Activated naive CD4-positive, alpha-beta T cell treated with anti-CD3 and anti-CD28 coated beads for 36 hours (primary cell): ENCODE measurements at places on chromosomes 6 and 20. TPM values are rescaled to one million over a fixed set of nuclear protein-coding genes. Genes with fewer than 3 reads are reported as not detected.

- H3K36me3 ChIP-seq: no peaks in the 10 kb centered on the region
- no peak for DNase-seq
- peaks cover 2% of the 10 kb centered on the region for H3K4me1 ChIP-seq
- H3K27ac ChIP-seq: no peak overlapping the region
- no peaks in the 10 kb centered on the region for H3K27me3 ChIP-seq
These were observed 128.2 kb upstream of the CDH4 start for GRCh38 chr20:61123751-61124368.

SIGLEC1 gene
- 0.02 TPM for total RNA-seq

DNA sequence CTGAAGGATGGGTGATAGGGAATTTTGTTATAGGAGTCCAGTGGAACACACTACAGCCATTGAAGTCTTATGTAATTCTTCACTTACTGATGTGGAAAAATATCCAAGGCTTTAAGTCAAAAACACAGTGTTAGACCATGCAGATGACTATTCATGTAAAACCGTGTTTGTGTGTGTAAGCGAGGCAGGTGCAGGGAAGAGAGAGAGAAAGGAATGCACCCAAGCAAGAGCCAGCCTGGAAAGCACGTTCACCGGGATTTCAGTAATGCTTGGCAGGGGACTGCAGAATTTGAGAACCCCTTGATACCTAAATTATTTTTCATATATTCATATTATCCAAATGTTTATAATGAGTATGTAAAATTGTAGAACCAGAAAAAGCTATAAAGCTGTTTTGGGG lies 17.9 kb downstream of the RALGAPA2 start:
- no peak overlapping the region for H3K27ac ChIP-seq
- no peak for DNase-seq
- no peaks in the 10 kb centered on the region for H3K27me3 ChIP-seq
- H3K36me3 ChIP-seq: peaks cover 1% of the 10 kb centered on the region
- H3K4me3 ChIP-seq: no peak overlapping the region

NRSN1 gene
- not detected for total RNA-seq

GRCh38 chr6:4093288-4093687 lies 14.4 kb upstream of the FAM217A start:
- no peak overlapping the region for H3K27ac ChIP-seq
- no peaks in the 10 kb centered on the region for H3K27me3 ChIP-seq
- DNase-seq: no peak
- H3K4me1 ChIP-seq: no peaks in the 10 kb centered on the region

DNA sequence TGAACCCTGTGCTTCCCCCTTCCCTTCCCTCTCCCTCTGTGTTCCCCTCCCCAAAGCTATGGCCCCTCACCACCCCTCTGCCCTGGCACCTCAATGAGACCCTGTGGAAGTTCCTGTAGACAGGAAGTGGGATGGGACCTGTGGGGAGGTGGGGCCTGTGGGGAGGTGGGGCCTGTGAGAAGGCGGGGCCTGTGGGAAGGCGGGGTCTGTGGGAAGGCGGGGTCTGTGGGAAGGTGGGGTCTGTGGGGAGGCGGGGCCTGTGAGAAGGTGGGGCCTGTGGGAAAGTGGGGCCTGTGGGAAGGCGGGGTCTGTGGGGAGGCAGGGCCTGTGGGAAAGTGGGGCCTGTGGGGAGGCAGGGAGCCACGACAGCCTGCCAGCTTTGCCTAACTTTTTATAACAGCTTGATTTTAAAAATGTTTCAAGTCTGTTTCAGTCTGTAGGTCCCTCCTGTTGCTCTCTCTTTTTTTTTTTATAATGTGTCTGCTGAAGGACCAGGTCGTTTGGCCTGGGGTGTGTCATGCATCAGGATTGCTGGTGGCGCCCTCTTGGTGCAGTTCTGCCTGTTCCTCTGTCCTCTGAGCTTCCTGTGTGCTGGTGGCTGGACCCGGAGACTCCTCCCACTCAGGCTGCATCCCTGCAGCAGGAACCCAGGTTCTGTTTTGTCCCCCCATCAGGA lies 70.5 kb upstream of the SLCO4A1 start:
- H3K4me1 ChIP-seq: peaks cover 3% of the 10 kb centered on the region
- DNase-seq: peak; percentile 22
- peaks cover 22% of the 10 kb centered on the region for H3K27me3 ChIP-seq
- H3K27ac ChIP-seq: no peak overlapping the region

GRCh38 chr6:134472046-134472445 lies 154.1 kb upstream of the SGK1 start:
- no peak overlapping the region for H3K4me3 ChIP-seq
- H3K36me3 ChIP-seq: no peaks in the 10 kb centered on the region
- no peaks in the 10 kb centered on the region for H3K27me3 ChIP-seq
- no peak overlapping the region for H3K27ac ChIP-seq
- DNase-seq: no peak

- no peaks in the 10 kb centered on the region for H3K36me3 ChIP-seq
- no peak overlapping the region for H3K4me3 ChIP-seq
- H3K4me1 ChIP-seq: peaks cover 6% of the 10 kb centered on the region
- peak; percentile 13 for DNase-seq
- H3K27me3 ChIP-seq: peaks cover 5% of the 10 kb centered on the region
- no peak overlapping the region for H3K27ac ChIP-seq
These were observed 261.5 kb downstream of the TAF4 start for GRCh38 chr20:61803915-61804751.

MCCD1 gene
- not detected for total RNA-seq

SNAI1 gene
- total RNA-seq: 0.31 TPM

DNA sequence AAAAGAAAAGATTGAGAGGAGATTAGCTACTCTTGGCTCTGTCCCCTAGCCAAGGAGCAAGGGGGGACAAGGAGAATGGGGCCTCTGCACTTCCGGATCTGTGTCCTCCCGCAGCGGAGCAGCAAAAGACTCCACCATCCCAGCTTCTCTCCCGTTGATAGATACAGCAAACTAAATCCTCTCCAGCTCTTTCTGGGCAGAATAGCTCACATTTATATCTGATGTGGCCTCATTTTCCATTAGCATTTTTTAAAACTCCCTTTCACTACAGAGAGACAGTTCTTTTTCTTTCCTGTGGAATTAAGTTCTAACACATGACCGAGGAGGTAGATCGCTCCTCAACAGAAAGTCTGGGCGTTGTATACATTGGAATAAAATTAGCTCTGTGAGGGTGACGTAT lies 260.9 kb upstream of the SOX4 start:
- DNase-seq: no peak
- H3K4me1 ChIP-seq: no peaks in the 10 kb centered on the region
- H3K4me3 ChIP-seq: no peak overlapping the region
- no peaks in the 10 kb centered on the region for H3K36me3 ChIP-seq

- H3K27me3 ChIP-seq: no peaks in the 10 kb centered on the region
- no peak for DNase-seq
- H3K36me3 ChIP-seq: no peaks in the 10 kb centered on the region
- H3K4me1 ChIP-seq: no peaks in the 10 kb centered on the region
- H3K4me3 ChIP-seq: no peak overlapping the region
- H3K27ac ChIP-seq: no peak overlapping the region
These were observed 610.5 kb downstream of the TFAP2B start for GRCh38 chr6:51429017-51429712.

CST2 gene
- not detected for total RNA-seq

DNA sequence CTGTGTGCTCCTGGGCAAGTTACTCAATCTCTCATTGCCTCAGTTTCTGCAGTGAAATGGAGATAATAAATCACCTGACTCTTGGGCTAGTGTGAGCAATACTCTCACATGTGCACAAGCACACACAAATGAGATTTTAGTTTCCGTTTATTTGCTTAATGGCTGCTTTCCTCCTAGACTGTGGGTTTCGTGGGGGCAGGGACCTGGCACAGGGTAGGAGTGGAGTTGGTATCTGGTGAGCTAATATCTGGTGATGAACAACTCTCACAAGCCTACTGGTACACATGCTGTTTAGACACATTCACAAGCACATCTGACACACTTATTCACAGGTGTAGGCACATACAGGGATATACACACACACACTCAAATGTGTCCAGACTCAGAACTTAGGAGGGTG lies 73.8 kb downstream of the TOX2 start:
- H3K4me1 ChIP-seq: peaks cover 9% of the 10 kb centered on the region
- H3K4me3 ChIP-seq: no peak overlapping the region
- H3K27me3 ChIP-seq: no peaks in the 10 kb centered on the region
- DNase-seq: peak; percentile 50
- H3K27ac ChIP-seq: no peak overlapping the region
- H3K36me3 ChIP-seq: no peaks in the 10 kb centered on the region

DNA sequence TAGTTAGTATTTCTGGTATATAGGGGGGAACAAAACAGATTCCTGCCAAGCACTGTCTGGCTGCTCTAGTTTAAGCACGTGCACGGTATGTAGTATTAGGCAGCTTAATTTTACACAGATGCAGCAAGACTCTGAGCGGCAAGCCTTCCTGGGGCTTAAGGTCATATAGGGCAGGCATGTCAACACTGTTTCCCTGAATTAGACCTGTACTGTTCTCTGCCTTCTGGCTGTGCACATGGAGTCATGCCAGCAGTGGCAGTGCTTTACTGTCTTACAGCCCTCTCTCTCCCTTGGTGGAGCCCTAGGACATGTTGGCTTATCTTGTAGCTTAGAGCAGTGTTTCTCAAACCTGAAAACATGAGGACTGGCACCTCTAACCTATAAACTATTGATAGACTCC lies 56.6 kb downstream of the PHF20 start:
- no peak overlapping the region for H3K4me3 ChIP-seq
- peaks cover 35% of the 10 kb centered on the region for H3K4me1 ChIP-seq
- no peaks in the 10 kb centered on the region for H3K27me3 ChIP-seq
- no peak for DNase-seq

CPNE5 gene
- 1.2 TPM for total RNA-seq

- H3K27me3 ChIP-seq: no peaks in the 10 kb centered on the region
- no peak for DNase-seq
- peaks cover 25% of the 10 kb centered on the region for H3K4me1 ChIP-seq
- H3K36me3 ChIP-seq: peaks cover 8% of the 10 kb centered on the region
- no peak overlapping the region for H3K4me3 ChIP-seq
These were observed 20.9 kb downstream of the KCTD20 start for GRCh38 chr6:36463676-36464075.

DNA sequence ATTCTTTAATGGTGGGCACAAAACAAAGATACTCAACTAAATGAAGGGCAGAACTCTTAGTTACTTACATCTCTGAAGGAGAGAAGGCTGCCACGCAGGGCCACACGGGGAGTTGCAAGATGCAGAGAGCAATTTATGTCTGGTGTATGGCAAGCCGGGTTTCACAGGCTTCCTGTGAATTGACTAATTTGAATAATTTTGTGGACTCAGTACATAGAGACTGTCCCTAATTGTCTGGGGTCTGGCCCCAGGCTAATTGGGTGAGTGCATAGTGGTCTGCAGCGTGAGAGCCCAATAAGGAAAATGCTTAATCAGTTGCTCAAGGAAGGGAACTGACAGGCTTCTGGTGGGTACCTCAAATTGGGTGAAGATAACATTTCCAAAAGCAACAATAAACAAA lies 205.7 kb downstream of the OTOR start:
- H3K27me3 ChIP-seq: no peaks in the 10 kb centered on the region
- no peaks in the 10 kb centered on the region for H3K4me1 ChIP-seq
- no peak overlapping the region for H3K4me3 ChIP-seq
- H3K27ac ChIP-seq: no peak overlapping the region

ZC2HC1B gene
- not detected for total RNA-seq

GJA1 gene
- 0.29 TPM for total RNA-seq

- no peak overlapping the region for H3K4me3 ChIP-seq
- no peak for DNase-seq
- no peak overlapping the region for H3K27ac ChIP-seq
- peaks cover 5% of the 10 kb centered on the region for H3K4me1 ChIP-seq
- H3K36me3 ChIP-seq: no peaks in the 10 kb centered on the region
These were observed 8.9 kb upstream of the CDSN start for GRCh38 chr6:31129130-31129529.

DNA sequence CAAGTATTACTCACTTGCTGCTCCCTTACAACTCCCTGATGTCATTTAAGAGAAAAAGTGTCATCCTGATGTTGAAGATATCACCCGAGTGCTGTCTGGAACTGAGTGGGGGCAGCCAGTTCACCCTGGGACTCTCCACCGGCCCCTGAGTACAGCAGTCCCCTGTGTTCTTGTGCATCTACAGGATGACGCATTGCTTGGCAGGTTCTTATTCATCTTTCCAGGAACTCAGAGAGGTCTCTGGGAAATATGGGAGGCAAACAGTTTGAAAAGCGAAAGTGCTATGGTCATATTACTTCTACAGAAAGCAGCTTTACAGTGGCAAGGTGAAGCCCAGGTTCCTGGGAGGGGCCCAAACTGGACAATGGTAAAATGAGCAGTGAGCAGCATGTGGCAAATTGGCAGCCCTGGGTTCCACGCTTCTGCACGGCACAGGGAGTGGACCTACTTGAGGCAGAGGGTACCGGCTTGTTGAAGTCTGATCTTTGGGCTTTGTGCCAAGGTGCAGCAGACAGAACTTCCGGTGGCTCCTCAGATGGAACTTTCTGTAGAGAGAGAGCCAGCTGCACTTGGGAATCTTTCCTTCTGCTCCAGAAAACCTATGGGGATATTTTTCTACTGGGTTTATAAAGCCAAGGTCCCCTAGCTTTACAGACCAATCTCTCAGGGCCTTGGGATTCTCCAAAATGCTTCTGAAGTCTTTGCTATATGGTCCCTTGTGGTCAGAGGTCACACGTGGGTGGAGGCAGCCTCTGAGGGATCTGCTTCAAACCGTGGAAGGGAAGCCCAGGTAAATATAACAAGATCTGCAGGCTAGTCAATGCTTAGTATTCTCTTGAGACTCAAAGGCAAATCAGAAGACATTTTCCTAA lies 128.3 kb downstream of the MAP3K7 start:
- H3K4me1 ChIP-seq: peaks cover 89% of the 10 kb centered on the region
- no peaks in the 10 kb centered on the region for H3K27me3 ChIP-seq
- peak; percentile 95 for DNase-seq
- H3K27ac ChIP-seq: peak overlapping the region; percentile 99
- H3K4me3 ChIP-seq: peak overlapping the region; percentile 66
- peaks cover 6% of the 10 kb centered on the region for H3K36me3 ChIP-seq

- H3K27ac ChIP-seq: no peak overlapping the region
- DNase-seq: no peak
- H3K4me1 ChIP-seq: no peaks in the 10 kb centered on the region
- H3K36me3 ChIP-seq: no peaks in the 10 kb centered on the region
- no peaks in the 10 kb centered on the region for H3K27me3 ChIP-seq
These were observed 637.6 kb downstream of the RNF144B start for GRCh38 chr6:19024737-19025136.

DNA sequence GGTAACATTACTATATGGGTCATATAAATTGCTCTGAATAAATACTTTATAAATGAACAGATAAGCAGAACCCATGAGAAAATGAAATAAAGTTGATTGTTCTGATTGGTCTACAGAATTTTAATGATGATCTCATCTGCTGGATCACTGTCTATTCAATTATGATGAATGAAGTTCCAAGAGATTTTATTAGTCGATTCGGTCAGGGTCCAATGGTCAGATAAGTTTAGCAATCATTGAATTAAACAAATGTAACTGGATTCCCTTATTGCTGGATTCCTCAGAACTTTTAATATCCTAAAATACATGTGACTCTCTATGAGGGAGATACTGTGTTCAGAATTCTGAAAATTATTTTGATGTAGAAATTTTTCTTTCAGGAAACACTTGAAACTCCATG lies 715.2 kb downstream of the EPM2A start:
- no peak for DNase-seq
- no peaks in the 10 kb centered on the region for H3K36me3 ChIP-seq
- H3K27me3 ChIP-seq: peaks cover 10% of the 10 kb centered on the region
- H3K27ac ChIP-seq: no peak overlapping the region

- no peak overlapping the region for H3K4me3 ChIP-seq
- H3K27ac ChIP-seq: no peak overlapping the region
- H3K27me3 ChIP-seq: no peaks in the 10 kb centered on the region
- H3K4me1 ChIP-seq: no peaks in the 10 kb centered on the region
- H3K36me3 ChIP-seq: no peaks in the 10 kb centered on the region
These were observed 357.5 kb downstream of the HDGFL1 start for GRCh38 chr6:22926790-22927354.

GRCh38 chr6:53441035-53441493 lies 92.3 kb upstream of the ELOVL5 start:
- no peaks in the 10 kb centered on the region for H3K36me3 ChIP-seq
- H3K27ac ChIP-seq: no peak overlapping the region
- H3K27me3 ChIP-seq: peaks cover 7% of the 10 kb centered on the region
- no peak overlapping the region for H3K4me3 ChIP-seq
- DNase-seq: peak; percentile 5
